Renal cortex interstitium (tissue), 15 donors: ENCODE measurements at places on chromosomes 12 and 14.

GRCh38 chr12:104687823-104688573 is 231.2 kb downstream of the CHST11 start:
- DNase-seq = no peak

DNA sequence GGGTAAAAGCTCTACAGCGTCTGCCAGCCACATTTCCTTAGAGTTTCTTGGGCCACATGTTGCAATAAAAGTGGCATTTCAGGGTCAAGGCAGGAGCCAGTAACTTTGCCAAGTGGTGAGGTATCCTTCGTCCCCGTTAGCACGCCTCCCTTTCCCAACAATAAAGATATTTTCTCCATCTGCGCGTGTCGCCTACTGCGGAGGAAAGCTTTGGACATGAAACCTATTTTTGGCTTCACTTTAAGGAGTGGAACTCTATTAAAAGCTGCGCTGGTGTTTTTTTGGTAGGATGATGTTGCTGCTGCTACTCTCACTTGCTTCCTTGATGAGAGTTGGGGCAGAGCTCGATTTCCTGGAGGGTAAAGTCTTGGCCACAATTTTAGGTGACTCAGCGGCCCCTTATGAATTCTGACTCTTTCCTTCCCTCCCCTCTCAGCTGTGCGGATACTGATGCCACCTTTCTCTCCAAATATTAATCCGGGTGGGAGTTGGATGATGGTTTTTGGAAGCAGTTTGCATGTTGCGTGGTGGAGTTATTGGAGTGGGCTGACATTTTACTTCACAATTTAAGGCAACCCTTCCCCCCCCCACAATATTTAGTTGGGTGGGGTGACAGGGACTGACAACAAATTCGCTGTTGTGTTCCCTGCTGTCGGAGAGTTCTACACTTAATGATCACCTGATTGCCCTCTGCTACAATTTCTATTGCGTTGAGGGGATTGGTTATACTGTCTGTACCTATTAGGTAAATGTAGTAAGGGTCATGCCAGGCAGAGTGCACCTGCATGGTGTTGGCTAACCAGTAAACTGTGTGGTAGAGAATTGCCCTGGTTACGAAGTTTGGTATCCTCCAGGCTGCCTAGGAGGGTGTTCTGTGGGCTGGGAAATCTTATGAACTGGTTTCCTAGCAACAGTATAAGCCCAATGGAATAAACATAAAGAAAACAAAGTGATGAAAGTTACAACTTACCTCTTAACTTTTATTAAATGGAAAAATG is 1.1 kb downstream of the CCDC91 start:
- no peak for DNase-seq

DNA sequence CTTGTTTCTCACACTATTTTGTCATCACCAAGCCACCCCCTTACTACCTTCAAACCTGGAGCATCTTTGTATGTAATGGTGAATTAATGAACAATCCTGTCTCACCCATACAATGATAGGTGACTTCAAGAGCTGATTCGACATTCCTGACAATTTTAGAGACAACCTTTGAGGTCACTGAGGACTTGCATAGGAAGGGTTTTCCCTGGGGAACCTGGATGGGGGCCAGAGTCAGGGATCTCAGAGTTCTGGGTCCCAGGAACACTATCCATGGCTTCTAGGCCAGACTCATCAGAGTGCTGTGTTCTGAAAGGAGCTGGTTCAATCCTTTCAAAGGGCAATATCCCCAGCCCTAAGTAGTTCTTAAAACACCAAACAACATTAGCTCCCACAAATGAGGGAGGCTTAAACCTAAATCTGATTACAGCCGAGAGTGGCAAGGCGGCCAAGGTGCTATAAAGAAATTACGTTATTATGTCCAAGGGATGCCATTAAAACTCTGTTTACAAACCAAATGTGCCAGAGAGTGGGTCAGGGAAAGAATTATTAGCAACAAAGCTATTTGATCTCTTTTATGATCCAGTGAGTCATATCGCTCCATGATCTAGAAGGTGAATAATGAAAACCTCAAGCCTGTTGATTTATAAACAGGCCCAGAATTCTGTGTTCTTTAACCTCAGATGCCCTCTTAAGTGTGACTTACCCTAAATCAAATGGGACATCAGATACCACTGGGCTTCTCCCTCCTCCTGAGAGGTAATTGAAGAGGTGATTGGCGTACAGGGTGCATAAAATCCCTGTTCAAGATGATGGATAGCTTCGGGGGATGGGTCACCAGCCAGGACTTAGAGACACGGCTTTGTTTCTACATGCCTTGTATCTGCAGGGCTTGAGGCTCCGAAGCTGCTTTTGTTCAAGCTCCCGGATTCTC is 230.2 kb upstream of the TBX3 start:
- DNase-seq = peak; percentile 58

DNA sequence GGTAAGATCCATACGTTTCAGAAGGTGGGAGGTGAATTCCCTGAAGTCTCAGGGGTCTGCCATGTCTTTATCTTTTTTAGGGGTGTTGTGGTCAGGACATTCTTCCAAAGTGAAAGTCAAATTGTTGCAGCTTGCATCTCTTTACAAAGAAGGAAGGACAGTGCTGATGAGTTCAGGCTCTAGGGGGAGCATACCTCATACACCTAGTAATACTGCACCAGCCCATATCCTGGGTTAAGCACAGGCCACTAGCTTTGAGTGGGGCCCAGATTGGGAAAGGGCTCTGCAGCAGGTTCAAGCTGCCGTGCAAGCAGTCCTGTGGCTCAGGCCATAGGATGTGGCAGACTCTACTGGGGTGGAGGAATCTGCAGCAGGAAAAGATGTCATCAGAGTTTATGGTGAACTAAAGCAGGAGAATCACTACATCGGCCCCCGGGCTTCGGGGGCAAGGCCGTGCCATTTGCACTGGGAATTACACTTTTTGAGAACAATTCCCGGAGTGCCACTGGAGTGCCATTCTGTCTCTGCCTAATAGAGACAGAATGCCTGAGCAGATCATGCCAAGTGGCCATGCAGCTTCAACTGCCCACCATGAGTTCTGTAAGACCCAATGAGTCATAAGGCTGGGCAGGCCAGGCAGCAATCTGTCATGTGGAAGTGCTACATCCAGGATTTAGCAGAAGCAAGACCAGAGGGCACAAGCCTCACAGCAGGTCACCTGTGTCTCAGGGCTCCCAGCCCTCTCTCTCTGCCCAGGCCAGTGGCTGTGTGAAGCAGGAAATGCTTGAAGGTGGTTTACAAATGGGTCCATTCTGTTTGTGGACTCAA is 32.3 kb downstream of the DIO3 start:
- DNase-seq = no peak

GRCh38 chr12:57852620-57853500 is 6.3 kb upstream of the CTDSP2 start:
- DNase-seq = no peak

DNA sequence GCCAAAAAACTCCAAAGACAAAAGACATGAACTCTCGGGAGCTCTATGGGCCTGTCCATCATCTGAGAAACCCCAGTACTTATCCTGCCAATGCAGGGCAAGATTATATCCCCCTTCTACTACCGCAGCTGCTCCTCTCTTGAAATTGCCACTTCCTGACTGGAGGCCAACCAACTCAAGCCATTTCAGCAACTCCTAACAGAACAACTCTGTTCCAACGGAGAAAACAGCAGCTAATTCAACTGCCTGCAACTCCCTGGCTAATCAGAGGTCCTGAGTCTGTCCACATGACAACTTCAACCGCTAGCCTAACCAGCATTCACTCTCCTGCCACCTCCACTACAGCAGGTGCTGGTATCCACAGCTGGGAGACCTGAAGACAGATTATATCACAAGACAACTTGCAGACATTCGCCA is 24.1 kb downstream of the CEP83 start:
- no peak for DNase-seq

DNA sequence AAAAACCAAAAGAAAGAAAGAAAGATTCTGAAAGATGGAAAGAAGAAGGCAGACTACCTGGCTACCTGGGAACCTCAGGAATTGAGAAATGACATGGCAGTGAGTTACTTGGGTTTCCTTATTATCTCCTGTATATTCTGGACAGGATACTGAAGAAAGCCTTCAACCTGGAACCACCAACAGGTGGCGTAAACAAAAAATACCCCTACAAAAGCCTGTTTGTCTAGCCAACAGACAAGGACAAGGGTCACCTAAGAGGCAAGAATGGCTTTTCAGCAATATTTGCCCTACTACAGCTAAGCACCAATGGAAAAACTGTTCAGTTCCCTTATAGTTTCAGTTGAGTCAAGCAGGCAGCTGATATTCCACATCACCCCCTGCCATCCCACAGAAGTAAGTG is 274.9 kb downstream of the GPHN start:
- no peak for DNase-seq
